Sigmoid colon (tissue), 7 donors: ENCODE measurements at places on chromosomes 7 and 10. TPM values are rescaled to one million over a fixed set of nuclear protein-coding genes. Genes with fewer than 3 reads are reported as not detected.

The SORCS3 gene
- 0.15 TPM for polyA plus RNA-seq

- no peak overlapping the region for H3K4me3 ChIP-seq
- H3K4me1 ChIP-seq, result no peaks in the 10 kb centered on the region
- H3K27me3 ChIP-seq, result no peaks in the 10 kb centered on the region
- H3K36me3 ChIP-seq, result no peaks in the 10 kb centered on the region
Measured at GRCh38 chr7:53050433-53050832, 15.0 kb downstream of the POM121L12 start.

The MOGAT3 gene
- 27.2 TPM for polyA plus RNA-seq

GRCh38 chr10:4254101-4254994 is 469.3 kb upstream of the KLF6 start:
- DNase-seq, result no peak
- peaks cover 10% of the 10 kb centered on the region for H3K4me1 ChIP-seq
- no peaks in the 10 kb centered on the region for H3K27me3 ChIP-seq
- H3K27ac ChIP-seq, result peak overlapping the region; percentile 58
- no peaks in the 10 kb centered on the region for H3K36me3 ChIP-seq

The PIK3AP1 gene
- 11.6 TPM for polyA plus RNA-seq

GRCh38 chr7:22154143-22154529 is 202.8 kb downstream of the RAPGEF5 start:
- no peaks in the 10 kb centered on the region for H3K27me3 ChIP-seq
- no peak for DNase-seq
- H3K4me1 ChIP-seq, result no peaks in the 10 kb centered on the region
- no peak overlapping the region for H3K27ac ChIP-seq
- H3K4me3 ChIP-seq, result no peak overlapping the region
- H3K36me3 ChIP-seq, result no peaks in the 10 kb centered on the region

The TMEM229A gene
- polyA plus RNA-seq, result 0.03 TPM

GRCh38 chr7:83150310-83150709 is 12.4 kb downstream of the PCLO start:
- no peaks in the 10 kb centered on the region for H3K36me3 ChIP-seq
- H3K4me1 ChIP-seq, result no peaks in the 10 kb centered on the region
- no peak for DNase-seq
- H3K27ac ChIP-seq, result no peak overlapping the region

- no peaks in the 10 kb centered on the region for H3K4me1 ChIP-seq
- H3K4me3 ChIP-seq, result no peak overlapping the region
- peaks cover 16% of the 10 kb centered on the region for H3K27me3 ChIP-seq
- no peaks in the 10 kb centered on the region for H3K36me3 ChIP-seq
- DNase-seq, result no peak
- no peak overlapping the region for H3K27ac ChIP-seq
Measured at GRCh38 chr10:1468811-1469210, 268.5 kb downstream of the ADARB2 start.

- no peak overlapping the region for H3K27ac ChIP-seq
- H3K4me3 ChIP-seq, result no peak overlapping the region
- H3K36me3 ChIP-seq, result no peaks in the 10 kb centered on the region
- DNase-seq, result no peak
- peaks cover 20% of the 10 kb centered on the region for H3K4me1 ChIP-seq
Measured at GRCh38 chr10:4824791-4825310, 1.2 kb upstream of the AKR1E2 start.

The NUTM2A gene
- 5.3 TPM for polyA plus RNA-seq

The SORCS1 gene
- polyA plus RNA-seq, result 3.0 TPM

GRCh38 chr10:14062528-14063260 is 268.0 kb downstream of the FRMD4A start:
- H3K36me3 ChIP-seq, result no peaks in the 10 kb centered on the region
- peaks cover 15% of the 10 kb centered on the region for H3K4me1 ChIP-seq
- no peak overlapping the region for H3K27ac ChIP-seq

The HPSE2 gene
- polyA plus RNA-seq, result under 0.01 TPM

The SLC13A1 gene
- polyA plus RNA-seq, result 0.23 TPM

GRCh38 chr7:86932038-86932512 is 127.4 kb downstream of the ELAPOR2 start:
- no peak for DNase-seq
- H3K36me3 ChIP-seq, result no peaks in the 10 kb centered on the region
- H3K27me3 ChIP-seq, result no peaks in the 10 kb centered on the region
- H3K4me3 ChIP-seq, result no peak overlapping the region

The HMX2 gene
- not detected for polyA plus RNA-seq

- H3K4me3 ChIP-seq, result no peak overlapping the region
- no peaks in the 10 kb centered on the region for H3K36me3 ChIP-seq
- no peak overlapping the region for H3K27ac ChIP-seq
- no peak for DNase-seq
- H3K4me1 ChIP-seq, result no peaks in the 10 kb centered on the region
- H3K27me3 ChIP-seq, result no peaks in the 10 kb centered on the region
Measured at GRCh38 chr7:46107610-46108217, 186.6 kb upstream of the IGFBP3 start.

DNA sequence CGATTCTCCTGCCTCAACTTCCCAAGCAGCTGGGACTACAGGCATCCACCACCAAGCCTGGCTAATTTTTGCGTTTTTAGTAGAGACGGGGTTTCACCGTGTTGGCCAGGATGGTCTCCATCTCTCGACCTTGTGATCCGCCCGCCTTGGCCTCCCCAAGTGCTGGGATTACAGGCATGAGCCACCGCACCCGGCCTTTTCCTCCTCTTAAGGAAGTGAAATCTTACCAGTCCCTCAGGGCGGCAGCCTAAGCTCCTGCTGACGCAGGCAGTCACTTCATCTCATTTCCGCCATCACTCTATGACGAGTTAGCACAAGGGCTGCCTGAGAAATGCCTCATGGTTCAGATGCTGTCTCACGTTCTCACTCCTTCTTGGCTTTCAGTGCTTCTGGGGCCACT is 246.0 kb upstream of the SHH start:
- no peak overlapping the region for H3K4me3 ChIP-seq
- H3K27me3 ChIP-seq, result no peaks in the 10 kb centered on the region
- H3K36me3 ChIP-seq, result no peaks in the 10 kb centered on the region
- DNase-seq, result no peak
- no peaks in the 10 kb centered on the region for H3K4me1 ChIP-seq
- H3K27ac ChIP-seq, result no peak overlapping the region

DNA sequence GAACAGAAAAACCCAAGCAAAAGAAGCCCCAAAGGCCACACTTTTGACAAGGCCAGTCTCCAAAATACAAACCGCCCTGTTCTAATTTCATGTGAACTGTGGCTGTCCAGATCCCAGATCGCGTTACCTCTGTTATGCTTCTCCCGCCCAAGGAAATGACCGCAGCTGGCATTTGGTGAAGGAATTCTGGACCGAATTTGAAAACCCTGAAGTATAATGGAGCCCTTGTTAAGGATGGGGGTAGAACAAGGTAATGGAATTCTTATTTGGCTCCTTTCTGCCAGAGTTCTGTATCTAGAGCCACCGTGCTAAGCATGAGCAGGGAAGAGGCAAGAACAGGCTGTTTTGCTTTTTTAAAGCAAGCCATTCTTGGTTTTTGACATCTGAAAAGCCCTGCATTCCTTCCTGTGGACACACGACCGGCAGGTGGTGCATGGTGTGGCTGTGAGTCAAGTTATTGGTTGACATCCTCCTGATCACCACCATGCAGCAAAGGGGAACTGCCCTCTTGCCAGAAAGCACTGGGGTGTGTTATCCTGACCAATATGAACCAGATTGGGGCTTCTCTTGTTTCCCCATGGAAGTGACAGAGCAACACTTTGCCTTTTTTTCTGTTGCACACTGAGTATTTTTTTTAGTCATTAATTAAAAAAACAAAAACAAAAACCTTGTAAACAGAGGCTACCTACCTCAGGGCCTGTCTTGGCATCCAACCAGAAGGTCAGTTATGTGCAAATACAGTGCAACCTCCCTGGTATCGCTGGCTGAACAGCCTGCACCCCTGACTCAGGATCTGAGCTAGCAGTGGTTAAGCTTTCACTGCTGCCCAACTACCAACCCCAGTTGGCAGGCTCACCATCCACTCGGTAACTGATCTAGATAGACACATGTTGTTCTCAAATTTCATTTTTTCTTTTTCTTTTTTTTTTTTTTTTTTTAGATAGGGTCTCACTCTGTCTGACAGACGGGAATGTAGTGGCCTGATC is 14.2 kb downstream of the UCMA start:
- DNase-seq, result peak; percentile 26
- H3K27ac ChIP-seq, result no peak overlapping the region
- H3K4me1 ChIP-seq, result no peaks in the 10 kb centered on the region
- no peaks in the 10 kb centered on the region for H3K36me3 ChIP-seq
- H3K27me3 ChIP-seq, result no peaks in the 10 kb centered on the region
